ENCODE measurements at places on chromosomes 7 and 10.

GRCh38 chr7:39617005-39617404 is 6.4 kb upstream of the RALA start:
- no peak for DNase-seq

DNA sequence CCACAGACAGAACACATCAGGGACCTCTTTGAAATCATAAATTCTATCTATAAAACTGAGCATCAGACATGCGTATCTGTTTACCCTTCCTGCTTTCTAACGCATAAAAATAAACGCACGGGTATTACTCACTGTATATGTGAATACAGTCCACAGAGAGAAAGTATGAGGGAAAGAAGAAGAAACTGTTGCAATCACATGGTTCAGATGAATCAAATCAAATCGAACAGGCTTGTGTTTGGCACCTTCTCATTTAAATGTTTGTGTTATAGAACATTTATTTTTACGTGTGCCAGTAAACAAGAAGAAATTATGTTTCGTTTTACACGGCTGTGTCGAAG is 322.0 kb downstream of the FRMD4A start:
- no peak for DNase-seq

DNA sequence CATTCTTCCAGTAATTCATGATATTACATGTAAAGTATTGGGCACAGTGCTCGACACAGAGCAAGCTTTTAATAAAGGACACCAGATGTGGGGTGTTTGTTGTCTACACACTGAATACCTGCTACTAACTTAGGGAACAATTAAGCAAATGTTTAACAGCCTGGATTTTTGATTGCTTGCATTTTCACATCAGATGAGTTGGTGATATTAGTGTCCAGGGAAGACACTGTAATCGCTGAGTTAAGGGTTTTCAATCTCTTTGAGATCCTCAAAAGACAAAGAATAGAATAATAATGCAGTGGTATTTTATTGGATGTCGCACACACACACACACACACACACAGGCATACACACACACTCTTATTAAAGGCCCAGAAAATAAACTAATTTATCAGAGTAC is 79.1 kb downstream of the VIM start:
- DNase-seq = no peak

- no peak for DNase-seq
These were observed 67.9 kb downstream of the OAT start for GRCh38 chr10:124350806-124351205.

GRCh38 chr10:33917069-33917780 is 582.8 kb upstream of the NRP1 start:
- no peak for DNase-seq

DNA sequence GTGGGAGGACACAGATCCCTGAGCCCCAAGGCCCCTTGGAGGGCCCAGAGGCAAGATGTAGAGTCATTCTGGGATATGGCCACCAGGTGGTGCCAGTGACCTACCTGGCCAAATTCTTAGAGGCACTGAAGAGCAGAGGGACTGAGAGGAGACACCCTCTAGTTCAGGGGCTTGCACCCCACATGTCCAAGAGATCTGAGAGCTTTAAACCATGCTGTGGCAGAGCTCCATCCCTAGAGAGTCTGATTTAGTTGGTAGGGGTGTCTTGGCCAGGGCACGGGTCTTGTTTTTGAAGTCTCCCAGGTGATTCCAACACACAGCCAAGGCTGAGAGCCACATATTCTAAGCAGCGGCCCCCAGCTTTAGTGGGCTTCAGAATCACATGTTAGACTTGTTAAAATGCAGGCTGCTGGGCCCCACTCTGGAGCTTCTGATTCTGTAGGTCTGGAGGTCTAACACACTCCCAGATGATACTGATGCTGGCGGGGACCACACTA is 52.5 kb downstream of the PRF1 start:
- DNase-seq = no peak

- no peak for DNase-seq
These were observed 73.8 kb downstream of the LANCL2 start for GRCh38 chr7:55438757-55439525.

DNA sequence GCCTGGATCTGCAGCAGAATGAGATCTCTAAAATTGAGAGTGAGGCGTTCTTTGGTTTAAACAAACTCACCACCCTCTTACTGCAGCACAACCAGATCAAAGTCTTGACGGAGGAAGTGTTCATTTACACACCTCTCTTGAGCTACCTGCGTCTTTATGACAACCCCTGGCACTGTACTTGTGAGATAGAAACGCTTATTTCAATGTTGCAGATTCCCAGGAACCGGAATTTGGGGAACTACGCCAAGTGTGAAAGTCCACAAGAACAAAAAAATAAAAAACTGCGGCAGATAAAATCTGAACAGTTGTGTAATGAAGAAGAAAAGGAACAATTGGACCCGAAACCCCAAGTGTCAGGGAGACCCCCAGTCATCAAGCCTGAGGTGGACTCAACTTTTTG is 21.4 kb downstream of the LRRC17 start:
- no peak for DNase-seq

DNA sequence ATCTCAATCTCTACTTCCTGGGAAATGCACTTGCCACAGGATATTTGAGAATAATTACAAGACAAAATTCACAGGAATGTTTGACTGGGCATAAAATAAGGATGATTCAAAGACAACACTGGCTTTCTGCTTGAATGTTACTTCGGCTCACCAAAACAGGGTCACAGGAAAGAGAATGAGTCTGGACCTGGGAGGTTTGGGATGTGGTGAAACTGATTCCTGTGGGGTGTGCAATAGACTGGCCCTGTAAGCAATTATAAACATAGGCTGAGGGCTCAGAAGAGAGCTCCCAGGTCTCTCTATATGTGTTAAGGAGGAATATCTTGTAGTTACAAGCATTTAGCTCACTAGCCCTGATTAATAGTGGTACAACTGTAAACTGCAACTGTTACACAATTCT is 613.9 kb upstream of the CELF2 start:
- no peak for DNase-seq

DNA sequence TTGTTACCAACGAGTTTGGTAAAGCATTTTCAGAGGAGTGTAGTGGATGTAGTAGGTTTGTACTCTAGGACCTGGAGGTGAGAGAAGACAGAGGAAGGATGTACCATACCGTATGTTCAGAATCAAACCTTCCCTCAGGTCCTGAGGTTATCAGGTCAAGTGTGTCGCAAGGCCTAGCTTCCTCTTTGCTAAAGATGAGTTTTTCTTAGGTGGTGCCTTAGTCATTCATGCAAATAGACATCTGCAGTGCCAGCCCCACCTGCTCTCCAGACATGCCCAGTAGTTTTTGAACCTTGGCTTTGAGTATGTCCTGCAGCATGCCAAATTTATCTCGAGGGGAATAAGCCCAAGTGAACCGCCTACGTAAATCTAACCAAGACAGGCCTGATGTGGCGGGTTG is 71.3 kb downstream of the HDAC9 start:
- no peak for DNase-seq

- DNase-seq = no peak
These were observed 44.2 kb downstream of the TSPAN12 start for GRCh38 chr7:120813546-120814252.

- peak; percentile 42 for DNase-seq
These were observed 58.4 kb upstream of the ZNRF2 start for GRCh38 chr7:30225863-30226613.

DNA sequence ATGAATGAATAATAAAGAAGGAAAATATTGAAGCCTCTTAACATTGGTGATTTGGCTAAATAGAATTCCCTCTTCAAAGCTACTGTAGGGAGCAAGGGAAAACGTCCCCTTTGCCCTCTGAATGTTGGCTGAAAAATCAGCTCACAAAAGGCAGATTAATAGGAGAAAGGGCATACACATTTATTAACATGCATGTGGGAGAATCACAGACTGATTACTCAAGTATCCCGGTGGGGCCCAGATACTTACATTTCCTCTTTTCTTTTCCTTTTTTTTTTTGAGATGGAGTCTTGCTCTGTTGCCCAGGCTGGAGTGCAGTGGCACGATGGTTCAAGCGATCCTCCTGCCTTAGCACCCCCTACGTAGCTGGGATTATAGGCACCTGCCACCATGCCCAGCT is 68.5 kb downstream of the HK1 start:
- no peak for DNase-seq

GRCh38 chr10:19946791-19947190 is 130.6 kb downstream of the PLXDC2 start:
- DNase-seq = no peak

DNA sequence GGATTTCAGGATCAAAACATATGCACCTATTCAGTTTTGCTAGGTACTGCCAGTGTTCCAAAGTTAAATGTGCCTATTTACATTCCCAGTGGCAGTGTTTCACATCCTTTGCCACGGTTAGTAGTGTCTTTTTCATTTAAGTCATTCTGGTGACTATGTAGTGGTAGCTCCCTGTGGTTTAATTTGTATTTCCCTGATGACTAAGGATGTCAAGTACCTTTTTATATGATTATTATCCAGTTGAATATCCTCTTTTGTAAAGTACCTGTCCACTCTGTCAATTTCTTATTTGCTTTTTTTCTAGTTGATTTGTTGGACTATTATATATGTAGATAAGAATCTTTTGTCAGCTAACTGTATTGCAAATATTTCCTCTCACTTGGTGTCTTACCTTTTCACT is 45.1 kb downstream of the TMEM60 start:
- no peak for DNase-seq

DNA sequence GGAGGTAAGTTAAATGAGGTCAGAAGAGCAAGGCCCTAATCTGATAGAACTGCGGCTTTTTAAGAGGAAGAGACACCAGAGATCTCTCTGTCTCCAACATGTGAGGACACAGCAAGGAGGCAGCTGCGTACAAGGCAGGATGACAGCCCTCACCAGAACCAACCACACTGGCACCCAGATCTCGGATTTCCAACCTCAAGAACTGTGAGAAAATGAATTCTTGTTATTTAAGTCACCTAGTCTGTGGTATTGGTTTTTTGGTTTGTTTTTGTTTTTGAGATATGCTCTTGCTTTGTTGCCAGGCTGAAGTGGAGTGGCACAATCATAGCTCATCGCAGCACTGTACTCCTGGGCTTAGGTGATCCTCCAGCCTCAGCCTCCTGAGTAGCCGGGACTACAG is 127.2 kb downstream of the DLG5 start:
- no peak for DNase-seq

DNA sequence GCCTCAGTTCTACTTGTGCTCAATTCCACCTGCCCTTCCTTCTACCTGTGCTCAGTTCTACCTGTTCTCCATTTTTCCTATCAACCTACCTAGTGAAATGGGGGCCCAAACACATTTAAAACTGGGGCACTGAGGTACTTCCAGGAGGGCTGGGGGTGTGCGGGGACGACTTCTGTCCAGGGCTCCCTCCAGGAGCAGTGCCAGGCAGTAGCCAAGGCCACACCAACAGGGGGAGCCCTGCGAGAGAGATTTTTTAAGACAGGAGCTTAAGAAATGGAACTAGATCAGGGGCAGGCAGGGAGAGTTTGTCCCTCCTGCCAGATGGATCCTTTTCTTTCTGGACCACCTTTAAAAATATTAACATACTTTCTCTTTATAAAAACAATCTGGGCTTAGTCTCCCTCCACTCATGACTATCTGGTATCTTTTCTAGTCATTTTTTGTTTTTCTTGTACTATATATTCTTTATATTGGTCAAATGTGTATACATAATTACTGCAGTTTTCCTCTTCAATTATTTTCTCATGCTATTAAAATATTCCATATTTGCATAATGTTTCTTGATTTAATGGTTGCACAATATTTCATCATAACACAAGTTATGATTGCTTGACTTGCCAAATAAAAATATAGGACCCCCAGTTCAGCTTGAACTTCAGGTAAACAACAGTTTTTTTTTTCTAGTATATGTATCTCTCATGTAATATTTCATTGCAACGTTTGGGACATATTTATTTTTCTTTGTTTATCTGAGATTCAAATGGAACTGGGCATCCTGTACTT is 47.3 kb upstream of the INSYN2A start:
- DNase-seq = no peak

DNA sequence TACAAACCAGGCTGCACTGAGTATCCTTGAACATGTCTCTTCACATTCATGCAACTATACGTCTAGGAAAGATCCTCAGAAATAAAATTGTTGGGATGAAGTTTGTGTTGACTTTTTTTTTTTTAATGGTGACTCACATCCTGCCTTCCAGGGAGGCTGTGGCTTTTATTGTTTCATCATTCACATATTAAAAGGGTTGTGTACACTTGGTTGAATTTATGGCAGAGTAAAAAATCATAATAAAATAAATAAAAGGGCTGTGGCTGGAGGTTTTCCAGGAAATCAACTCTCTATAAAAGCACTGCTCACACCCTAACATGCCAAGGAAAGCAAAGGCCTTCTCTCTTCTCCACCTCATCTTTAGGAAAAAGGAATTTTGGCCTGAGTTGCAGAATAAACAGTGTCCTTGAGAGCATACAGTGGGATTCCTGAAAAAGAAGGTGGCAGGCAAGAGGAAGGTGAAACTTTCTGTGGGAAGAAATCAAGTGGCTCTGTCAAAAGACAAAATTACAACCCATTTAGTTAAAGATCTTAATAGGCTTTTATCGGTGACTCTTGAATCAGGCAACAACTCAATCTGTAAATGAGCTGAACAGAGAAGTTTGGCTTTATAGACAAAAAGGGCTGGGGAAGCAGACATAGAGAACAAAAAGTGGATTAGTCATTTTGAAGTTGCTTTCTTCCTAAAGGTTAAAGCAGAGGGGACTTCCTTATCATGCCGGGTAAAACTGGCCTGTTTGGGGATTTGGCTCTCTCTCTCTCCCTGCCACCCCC is 41.6 kb upstream of the FHIP2A start:
- no peak for DNase-seq

DNA sequence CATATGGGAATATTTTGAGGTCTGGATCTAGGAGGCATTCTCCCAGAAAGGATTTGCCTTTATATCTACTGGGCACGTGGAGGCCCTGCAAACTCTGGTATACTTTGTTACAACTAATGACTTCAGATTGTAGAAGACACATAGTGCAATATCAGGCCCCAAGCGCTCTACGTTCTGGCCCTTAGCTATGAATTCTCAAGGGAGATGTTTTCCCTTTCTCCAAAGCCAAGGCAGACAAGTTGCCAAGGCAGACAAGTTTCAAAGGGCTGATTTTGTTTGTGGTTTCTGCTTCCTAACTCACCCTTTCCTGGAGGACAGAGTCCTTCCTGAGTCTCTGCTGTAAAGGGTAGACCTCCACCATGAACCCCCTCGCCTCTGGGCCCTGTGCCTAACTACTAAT is 99.4 kb upstream of the CTTNBP2 start:
- DNase-seq = no peak

DNA sequence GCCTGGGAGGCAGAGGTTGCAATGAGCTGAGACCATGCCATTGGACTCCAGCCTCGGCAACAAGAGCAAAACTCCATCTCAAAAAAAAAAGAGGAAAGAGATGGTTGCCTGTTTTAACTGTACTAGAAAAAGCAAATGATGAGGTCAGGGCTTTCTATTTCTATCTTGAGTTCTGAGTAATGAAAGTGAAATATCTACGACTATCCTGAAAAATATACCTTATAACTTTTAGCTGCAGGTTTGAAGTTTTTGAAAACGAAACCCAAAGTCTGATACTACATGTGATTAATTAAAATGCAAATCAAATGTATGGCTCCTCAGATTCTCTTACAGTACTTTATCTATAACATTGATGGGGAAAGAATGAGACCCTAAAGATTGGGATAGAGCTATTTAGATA is 636.2 kb upstream of the LRRN3 start:
- no peak for DNase-seq

GRCh38 chr7:114988026-114988425 is 66.1 kb downstream of the MDFIC start:
- no peak for DNase-seq

Data from cerebellar nuclear complex (tissue), 1 donor.